ENCODE measurements at places on chromosomes 3 and 15. TPM values are rescaled to one million over a fixed set of nuclear protein-coding genes. Genes with fewer than 3 reads are reported as not detected.

The GOLGA8Q gene
- polyA plus RNA-seq, result 2.4 TPM

The IDH3A gene
- polyA plus RNA-seq, result 47.0 TPM

The SPTBN5 gene
- 1.8 TPM for polyA plus RNA-seq

The ZNF280D gene
- 86.7 TPM for polyA plus RNA-seq

The GP5 gene
- 0.72 TPM for polyA plus RNA-seq

The GPR160 gene
- polyA plus RNA-seq, result 11.8 TPM

The UROC1 gene
- 0.08 TPM for polyA plus RNA-seq

The SLC12A1 gene
- polyA plus RNA-seq, result 2.6 TPM

The POLG gene
- polyA plus RNA-seq, result 53.8 TPM

The SEMA6D gene
- polyA plus RNA-seq, result 52.5 TPM

The ADGRG7 gene
- polyA plus RNA-seq, result not detected

The LTF gene
- 3.1 TPM for polyA plus RNA-seq

The CPLX3 gene
- polyA plus RNA-seq, result 0.10 TPM

The ATRIP gene
- 14.0 TPM for polyA plus RNA-seq

The HDC gene
- polyA plus RNA-seq, result 1.0 TPM

GRCh38 chr3:60610441-60611112 is 640.7 kb downstream of the FHIT start:
- DNase-seq, result peak; percentile 9

- no peak for DNase-seq
These were observed 6.1 kb downstream of the ZKSCAN7 start for GRCh38 chr3:44561076-44561475.

- DNase-seq, result no peak
These were observed 27.2 kb downstream of the TIMP4 start for GRCh38 chr3:12131351-12132090.

DNA sequence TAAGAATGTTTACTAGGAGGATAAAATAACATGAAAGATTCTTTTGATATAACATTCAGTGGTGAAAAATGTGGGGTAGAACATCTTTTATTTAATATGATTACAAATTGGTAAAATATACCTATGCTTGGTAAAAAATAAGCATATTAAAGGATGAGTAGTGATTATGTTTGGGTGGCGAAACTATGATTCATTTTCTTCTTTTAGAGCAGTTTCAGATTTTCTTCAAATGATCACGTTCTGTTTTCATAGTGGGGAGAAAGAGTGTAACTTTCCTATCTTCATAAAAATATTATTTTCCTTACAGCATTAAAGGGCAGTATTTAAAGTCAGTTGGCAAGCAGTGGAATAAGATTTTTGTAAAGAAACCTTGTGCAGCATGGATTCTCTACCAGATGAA is 15.5 kb downstream of the DZIP3 start:
- DNase-seq, result no peak

DNA sequence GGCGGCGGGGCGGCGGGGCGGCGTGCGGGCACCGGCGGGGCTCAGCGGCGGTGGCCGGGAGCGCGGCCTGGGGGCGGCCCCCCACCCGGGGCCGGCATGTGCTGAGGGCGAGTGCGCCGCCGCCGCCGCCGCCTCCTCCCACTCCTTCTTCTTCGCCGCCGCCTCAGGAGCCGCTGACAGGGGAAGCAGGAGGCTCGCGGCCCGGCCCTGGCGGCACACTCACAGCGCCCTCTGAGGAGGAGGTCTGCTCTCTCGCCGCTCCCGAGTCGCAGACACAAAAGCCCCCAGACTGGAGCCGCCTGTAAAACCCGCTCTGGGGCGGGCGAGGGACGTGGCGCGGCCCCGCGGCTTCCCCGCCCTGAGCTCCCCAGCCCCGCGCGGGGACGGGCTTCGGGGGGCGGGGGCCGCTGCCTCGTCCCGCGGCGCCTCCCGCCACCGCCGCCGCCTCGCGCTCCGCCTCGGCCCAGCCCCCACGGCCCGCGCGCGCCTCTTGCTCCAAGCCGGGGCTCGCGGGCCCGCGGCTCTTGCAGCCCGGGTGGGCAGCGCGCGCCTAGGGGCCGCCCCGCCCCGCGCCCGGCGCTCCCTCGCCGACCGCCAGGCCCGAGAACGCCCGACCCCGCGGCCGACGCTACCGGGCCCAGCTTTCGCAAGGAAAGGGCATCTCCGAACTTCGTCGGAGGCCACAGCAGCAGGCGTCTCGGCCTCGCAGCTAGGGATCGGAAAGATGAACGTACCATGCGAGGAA is at the start of gene PYGO1:
PYGO1 (minus strand) TSS at position 276 of the 745 bp plus-strand sequence. CDS start 462 bp downstream, outside the sequence.
- DNase-seq, result peak; percentile 75

DNA sequence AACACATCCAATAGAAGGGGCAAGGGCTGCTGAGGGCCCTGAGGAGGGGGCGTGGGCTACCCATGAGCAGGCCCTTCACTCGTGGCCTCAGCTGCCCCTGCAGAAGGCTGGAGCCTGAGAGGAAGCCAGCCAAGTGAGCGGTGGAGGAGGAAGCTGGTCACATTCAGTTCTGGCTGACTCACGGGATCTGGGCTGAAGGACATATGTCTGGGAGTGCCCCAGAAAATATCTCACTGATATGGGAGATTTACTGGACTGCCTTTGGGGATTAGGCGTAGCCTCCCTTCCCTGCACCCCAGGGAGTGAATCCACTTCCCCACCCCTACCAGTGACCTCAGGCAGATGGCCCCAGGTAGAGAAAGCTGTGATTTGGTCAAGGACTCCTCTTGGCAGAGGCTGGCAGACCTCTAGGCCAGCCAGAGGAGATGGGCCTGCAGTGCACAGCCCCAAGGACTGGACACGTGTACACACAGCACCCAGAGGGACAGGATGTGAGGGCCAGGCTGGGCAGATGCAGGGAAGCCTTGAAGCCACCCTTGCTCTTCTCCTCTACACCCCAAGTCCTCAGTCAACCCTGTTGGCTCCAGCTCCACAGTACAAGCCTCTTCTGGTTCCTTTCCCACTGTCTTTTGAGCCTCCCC is 14.2 kb upstream of the ANKDD1A start:
- DNase-seq, result no peak

DNA sequence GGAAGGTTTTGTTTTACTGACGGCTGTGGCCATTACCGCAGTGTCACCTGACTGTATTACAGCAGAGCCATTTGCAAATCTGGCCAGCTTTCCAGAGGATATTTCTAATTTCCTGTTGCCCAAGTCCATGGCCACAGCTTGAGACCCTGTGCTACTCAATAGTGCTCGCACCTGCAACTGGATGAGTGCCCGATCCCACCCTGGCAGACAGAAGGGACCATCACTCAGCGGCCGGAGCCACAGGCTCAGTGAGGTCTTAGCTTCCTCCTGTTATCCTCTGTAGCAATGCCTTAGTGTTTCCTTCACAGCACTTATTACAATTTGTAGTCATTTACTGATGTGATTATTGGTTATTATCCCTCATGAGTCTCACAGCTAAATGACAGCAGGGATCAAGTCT is 184.8 kb downstream of the LRRN1 start:
- DNase-seq, result no peak

- no peak for DNase-seq
These were observed 57.2 kb downstream of the USP13 start for GRCh38 chr3:179710079-179710478.

- DNase-seq, result no peak
These were observed 178.4 kb downstream of the TBC1D2B start for GRCh38 chr15:77898811-77899730.

DNA sequence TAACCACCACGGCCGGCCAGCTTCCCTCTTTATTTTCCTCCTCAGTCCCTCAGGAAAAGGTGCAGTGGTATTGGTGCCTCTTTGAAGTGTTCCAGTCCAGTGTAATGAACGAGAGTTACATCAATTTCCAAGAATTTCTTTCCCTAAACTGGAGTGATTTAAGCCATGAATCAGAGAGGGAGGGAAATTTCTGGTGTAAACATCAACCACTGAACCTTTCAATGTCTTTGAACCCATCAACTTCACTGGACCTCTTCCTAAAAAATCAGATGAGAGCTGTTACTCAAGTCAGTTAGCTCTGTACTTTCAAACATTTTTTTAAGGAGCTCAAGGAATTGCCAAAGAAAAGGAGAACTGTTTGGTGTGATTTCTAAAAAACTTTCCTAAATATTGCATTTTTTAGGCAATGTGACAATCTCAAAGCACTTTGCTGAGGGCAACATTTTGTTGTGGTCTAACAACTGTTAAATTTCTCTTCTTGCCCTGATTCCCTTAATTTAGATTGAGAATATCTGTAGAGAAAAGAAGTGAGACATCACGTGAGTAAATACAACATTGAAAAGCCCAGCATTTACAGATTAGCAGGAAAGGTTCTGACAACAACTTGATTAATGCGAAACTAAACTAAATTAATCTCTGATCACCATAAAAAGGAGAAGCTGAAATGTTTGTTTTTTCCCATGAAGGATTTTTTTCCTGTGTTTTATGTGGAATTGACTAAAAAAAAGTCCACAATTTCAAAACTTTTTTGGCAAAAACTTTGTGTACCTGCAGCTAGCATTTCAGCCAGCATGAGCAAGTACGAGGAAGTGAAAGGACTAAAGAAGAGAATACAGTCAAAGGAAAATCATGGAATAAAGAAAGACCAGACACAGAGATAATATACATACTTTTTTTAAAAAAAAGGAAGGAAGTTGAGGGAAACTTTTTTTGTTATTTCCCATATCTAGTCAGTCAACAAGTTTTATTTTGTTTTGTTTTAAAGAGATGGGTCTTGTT is 9.1 kb upstream of the DAZL start:
- DNase-seq, result no peak

- no peak for DNase-seq
These were observed 2.8 kb downstream of the GRM2 start for GRCh38 chr3:51709675-51710074.

GRCh38 chr3:137134431-137134830 is 176.6 kb downstream of the IL20RB start:
- no peak for DNase-seq

GRCh38 chr3:13235079-13235478 is 161.8 kb upstream of the IQSEC1 start:
- no peak for DNase-seq

DNA sequence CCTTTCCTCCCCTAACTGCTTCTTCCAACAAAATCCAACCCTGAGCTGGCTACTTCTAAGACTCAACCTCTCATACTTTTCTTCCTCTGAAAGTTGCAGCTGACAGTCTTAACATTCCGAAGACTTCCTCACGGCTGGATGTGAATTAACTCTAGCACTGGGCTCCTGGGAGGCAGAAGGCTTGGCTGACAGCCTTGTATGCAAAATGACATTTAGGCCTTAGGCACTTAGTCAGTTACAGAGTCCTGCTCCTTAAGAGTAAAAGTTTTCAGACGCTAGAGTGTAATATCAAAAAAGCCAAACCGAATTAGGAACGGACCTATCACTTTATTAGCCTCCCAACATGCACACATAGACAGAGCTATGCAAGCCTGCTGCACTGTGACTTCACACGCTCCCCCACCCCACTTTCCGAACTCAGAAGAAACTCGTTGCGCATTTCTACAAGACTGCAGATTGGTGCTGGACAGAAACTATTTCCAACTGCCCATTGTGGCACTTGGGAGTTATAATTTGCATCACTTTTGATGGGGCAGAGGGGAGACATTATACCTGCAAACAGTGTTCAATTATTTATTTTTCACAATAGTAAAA is 15.5 kb upstream of the ANXA2 start:
- no peak for DNase-seq

DNA sequence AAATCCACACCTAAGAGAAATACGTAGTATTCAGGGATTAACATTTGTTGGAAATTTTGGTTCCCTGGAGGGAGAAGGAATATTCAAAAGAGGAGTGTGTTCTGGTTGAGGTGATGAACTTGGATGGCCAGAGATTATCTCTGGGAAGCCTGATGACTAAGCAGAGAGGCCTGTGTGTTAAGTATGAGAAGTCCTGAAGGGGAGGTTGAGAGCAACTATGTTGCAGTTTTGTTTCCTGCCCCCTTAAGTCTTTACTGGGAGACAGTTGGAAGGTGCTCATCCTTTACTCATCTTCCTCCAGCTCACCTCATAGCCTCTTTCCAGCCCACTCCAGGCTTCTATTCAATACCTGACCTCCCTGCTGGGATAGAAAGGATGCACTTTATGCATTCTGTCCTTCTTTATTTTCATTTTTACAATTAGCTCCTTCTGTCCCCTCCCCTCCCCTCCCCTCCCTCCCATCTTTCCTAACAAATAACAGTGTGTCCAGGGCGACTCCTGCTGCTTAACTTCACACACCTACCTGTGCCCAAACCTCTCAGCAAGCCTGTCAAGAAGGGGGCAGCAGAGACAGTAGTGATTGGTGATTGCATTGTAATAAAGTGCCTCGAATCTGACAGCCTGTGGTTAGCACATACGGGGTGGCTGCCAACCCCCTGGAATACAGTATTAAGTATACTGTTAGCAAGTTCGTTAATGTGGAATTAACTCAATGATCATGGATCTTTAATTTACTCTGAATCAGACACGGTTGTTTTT is 11.9 kb downstream of the RAP2B start:
- DNase-seq, result no peak

DNA sequence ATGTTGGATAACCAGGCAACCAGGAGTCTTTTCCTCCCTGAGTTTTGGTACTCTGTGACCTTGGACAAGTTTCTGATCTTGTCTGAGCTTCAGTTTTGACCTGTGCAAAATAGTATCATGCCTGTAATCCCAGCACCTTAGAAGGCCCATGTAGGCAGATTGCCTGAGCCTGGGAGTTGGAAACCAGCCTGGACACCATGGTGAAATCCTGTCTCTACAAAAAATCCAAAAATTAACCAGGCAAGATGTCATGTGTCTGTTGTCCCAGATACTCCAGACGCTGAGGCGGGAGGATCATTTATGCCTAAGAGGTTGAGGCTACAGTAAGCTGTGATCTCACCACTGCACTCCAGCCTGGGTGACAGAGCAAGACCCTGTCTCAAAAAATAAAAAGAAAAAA is 114.8 kb downstream of the IL12A start:
- no peak for DNase-seq

- DNase-seq, result no peak
These were observed 10.1 kb downstream of the TMC3 start for GRCh38 chr15:81363718-81364500.

DNA sequence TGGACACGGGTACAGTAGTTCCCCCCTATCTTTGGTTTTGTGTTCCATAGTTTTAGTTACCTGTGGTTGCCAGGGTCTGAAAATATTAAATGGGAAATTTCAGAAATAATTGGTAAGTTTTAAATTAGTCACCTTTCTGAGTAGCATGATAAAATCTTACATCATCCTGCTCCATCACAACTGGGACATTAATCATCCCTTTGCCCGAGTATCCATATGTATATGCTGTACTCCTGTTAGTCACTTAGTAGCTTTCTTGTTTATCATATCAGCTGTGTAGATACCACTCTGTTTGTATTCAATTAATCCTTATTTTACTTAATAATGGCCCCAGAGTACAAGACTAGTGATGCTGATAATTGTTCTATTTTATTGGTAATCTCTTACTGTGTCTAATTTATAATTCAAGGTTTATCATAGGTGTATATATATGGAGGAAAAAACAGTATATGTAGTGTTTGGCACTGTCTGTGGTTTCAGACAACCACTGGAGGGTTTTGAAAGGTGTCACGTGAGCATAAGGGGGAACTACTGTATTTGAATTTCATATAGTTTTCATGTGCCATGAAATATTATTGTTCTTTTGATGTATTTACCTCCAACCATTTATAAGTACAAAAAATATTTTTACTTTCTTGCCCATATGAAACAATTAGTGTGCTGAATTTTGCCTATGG is 41.4 kb downstream of the CTDSPL2 start:
- no peak for DNase-seq
